Anterior cingulate cortex (tissue), 58 donors: ENCODE measurements at places on chromosomes 6 and 20.

GRCh38 chr20:59777814-59778575 is 155.4 kb downstream of the SYCP2 start:
- no peak for DNase-seq

DNA sequence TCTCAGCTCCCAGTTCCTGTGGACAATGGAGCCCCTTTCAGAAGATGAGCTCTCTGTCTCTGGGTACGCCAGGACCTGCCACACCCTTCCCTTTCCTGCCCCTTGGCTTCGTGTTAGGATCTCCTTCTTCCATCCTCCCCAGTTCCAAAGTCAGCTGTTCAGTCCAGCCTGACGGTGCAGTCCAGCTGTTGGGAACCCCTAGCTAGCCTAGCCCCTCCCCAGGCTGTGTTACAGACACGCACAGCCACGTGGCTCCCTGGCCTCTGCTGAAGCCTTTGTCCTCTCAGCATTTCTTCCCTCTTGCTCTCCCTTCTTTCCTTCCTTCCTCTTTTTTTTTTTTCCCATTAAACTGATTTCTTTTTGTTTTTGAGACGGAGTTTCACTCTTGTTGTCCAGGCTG is 12.4 kb upstream of the TFAP2C start:
- DNase-seq: no peak

DNA sequence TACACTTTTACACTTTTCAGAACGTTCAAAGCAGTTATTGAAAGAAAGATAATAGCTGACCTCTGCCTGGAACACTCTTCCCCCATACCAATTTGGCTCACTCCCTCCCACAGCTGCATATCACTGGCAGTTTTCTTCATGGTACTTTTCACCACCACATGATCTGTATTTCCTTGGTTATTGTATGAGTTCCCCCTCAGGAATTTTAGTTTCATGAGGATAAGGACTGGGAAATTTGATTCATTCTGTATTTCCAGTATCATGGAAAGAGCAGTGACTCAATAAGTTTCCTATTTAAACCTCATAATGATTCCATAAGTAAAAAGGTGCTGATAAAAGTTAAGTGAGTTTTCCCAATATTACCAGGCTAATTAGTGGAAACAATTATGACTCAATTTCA is 16.0 kb downstream of the HTR1B start:
- no peak for DNase-seq

GRCh38 chr6:91240878-91241603 is 654.2 kb upstream of the MAP3K7 start:
- no peak for DNase-seq

DNA sequence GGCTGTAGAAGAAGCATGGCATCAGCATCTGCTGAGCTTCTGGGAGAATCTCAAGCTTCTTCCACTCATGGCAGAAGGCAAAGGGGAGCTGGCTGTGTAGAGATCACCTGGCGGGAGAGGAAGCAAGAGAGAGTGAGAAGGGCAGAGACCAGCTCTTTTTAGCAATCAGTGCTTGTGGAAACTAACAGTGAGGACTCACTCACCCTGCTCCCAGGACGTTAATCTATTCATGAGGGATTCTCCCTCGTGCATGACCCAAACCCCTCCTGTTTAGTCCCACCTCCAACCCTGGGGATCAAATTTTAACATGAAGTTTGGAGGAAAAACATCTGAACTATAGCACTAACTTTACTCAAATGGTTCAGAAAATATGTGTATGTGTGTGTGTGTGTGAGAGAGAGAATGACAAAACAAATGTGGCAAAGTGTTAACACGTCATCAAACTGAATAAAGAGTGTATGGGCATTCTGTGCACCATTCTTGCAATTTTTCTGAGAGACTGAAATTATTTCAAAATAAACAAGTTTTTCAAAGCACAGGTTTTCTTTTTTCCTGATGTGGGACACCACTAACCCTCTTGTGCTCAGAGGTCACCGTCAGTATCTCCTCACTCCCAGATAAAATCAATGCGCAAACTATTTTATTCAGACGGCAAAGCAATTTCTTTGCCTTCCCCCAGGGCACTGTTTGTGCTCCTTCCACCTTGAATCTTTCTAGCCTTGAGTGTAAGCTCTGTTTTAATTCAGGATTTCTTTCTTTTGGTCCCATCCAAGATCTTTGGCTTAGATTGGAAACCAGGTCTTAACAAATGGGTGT is 23.2 kb upstream of the XRN2 start:
- DNase-seq: no peak

DNA sequence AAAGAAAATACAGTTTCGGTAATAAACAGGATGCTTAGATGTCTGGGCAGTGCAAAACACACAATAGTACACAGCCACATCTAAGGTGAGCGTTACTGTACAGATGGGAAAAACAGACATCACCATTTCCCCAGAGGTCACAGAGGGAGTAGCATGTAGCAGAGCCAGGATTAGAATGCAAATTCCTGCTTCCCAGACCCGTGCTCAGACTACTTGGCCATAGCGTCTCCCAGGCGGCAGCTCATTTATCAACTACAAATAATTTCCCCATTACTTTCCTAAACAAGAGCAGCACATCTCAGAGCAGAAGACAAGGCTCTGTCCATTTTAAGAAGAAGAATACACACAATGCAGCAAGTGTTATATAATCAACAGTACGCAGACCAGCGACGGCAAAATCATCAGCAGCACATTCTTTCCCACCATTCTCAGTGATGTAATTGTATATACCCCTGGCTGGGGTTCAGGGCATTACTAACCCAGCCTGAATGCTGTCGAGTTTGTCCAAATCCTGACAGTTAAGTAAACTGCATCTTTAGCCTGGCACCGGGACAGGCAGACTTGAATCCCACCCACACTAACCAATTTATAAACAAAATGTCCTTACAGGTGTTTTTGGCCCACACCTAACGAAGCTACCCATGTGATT is 61.9 kb downstream of the CNKSR3 start:
- no peak for DNase-seq

DNA sequence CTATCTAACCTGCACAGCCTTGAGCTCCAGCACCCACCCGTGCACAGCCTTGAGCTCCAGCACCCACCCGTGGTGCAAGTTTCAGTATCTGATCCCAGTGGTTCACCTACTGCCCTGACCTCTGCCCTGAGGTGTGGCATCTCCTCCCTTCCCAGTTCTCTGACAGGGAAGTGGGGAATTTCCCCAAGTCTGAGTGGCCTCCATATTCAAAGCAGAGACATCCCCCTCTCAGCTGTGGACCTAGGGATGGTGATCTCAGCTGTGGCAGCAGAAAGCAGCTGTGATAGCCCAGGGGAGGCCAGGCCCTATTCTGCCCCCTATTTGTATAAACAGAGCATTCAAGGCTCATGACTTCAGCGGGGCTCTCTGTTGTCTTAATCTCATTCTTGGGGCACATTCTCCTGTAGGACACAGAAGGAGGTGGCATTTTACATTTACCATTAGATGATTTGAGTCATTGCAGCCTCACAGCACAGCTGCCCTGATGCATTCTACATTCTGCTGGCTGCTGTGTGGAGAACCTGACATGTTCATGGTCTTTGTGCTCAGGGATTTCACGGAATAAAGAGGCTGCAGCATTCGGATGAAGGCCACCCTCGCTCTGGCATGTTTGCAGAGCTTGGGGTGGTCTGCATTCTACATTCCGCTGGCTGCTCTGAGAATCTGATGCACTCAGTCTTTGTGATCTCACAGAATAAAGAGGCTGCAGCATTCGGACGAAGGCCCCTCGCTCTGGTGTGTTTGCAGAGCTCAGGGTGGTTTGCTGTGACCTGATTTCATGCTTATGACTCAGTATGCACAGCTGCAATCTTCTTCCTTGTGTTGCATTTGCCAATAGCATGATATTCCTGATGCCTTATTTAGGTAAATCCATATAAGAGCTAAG is 16.9 kb downstream of the GPR31 start:
- no peak for DNase-seq

DNA sequence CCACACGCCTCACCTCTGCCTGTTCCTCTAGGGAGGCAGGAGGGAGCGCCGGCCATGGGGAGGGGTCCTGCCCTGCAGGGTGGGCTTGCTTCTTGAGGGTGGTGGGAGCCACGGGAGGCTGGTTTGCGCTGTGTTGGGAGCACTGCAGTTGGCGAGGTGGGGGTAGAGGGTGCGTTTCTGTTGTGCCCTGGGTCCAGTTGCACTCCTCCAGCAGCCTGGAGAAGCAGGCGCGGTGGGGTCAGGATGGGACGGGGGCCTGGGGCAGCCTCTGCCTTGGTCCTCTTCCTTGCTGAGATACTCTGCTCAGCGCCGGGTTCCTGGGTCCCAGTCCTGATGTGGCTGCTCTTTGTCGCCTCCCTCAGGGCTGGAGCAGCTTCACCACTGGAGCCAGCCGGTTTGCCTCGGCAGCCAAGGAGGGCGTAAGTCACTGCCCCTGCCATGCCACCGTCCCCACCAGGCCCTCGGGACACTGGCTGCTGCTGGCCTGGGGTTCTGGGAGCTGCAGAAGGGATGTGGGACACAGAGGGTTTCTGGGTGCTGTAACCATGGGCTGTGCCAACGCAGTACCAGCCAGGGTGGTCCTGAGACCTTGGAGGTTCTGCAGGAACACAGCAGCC is 8.4 kb downstream of the ARFGAP1 start:
- no peak for DNase-seq

GRCh38 chr6:109769213-109769612 is 78.1 kb downstream of the FIG4 start:
- no peak for DNase-seq

DNA sequence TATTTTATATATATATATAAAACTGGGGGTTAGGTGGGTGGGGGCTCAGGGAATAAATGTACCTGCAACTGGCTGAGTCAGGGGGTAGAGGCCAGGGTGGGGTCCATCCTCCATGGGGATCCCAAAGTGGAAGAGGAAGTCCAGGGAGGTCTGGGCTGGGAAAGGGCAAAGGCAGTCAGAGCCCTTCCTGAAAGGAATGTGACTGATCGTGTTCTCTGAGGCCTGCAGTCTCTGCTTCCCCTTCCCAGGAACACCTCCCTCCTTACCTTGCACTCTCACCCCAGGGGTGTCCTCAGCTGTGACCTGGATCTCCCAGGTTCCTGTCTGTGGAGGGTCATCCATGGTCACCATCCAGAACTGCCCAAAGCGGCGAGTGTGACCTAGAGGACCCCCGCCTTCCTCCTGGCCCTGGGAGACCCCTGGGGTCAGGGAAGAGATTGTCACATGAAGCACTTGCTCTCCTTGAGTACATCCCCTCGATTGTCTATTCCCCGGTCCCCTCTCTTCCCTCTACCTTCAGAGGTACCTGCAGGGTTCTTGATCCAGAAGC is 4.7 kb downstream of the SAPCD1 start:
- no peak for DNase-seq

DNA sequence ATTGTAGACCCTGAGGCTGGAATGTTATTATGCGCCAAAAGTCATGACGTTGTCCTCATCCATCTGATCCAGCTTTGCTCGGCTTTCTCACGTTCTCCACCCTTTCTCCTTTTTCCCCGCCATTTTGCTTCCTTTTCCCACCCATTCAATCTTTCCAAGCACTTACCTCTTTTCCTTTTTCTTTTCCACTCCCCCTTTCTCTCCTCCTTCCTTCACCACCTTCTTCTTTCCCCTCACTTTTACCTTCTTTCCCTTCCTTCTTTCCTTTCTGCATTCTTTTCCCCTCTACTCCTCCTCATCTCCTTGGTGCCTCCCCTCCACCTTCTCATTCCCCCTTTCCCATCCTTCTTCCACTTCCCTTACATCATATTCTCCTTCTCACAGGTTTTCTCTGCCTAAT is 304.8 kb upstream of the TSHZ2 start:
- DNase-seq: no peak

GRCh38 chr6:14614631-14615030 is 497.1 kb downstream of the CD83 start:
- no peak for DNase-seq

DNA sequence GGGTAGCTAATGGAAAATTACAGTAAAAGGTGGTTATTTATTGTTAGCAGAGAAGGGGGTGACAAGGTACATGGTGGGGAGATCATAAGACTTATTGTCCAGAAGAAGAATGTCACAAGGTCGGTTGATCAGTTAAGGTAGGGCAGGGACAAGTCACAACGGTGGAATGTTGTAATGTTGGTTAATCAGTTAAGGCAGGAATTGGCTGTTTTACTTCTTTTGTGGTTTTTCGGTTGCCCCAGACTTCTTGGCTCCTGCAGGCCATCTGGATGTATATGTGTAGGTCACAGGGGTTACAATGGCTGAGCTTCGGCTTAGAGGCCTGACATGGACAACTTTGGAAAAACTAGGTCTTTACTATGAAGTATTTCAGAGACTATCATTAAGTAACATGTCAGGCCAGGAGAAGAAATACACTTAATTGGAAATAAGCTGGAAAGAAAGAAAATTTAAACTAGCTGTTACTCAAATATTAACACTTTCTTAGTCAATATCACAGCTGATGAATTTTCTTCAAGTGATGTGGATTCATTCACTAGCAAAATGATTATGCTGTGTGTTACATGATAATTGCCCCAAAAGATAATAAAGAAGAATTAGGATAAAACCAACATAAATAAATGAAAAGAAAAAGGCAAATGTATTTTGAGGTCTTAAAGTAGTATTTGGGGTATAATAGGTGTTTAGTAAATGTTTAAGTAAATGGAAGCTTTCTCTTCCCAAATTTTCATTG is 4.4 kb downstream of the AIG1 start:
- DNase-seq: no peak

DNA sequence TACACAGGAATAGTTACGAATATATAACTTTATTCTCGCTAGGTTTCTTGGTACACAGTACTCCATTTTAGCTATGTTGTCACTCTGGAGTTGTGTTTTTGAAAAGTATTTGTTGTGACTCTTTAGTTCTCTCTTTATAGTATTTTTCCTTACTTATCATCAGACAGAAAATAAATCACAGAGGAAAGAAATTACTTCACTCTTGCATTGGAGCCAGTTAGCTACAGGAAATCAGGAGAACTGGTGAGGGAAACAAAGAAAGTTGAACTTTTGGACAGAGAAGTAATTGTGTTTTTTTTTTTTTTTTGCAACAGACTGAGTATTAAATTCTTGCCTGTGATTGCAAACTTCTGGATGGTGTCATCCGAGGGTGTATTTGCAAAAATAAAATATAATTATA is 33.9 kb downstream of the DSE start:
- DNase-seq: no peak

DNA sequence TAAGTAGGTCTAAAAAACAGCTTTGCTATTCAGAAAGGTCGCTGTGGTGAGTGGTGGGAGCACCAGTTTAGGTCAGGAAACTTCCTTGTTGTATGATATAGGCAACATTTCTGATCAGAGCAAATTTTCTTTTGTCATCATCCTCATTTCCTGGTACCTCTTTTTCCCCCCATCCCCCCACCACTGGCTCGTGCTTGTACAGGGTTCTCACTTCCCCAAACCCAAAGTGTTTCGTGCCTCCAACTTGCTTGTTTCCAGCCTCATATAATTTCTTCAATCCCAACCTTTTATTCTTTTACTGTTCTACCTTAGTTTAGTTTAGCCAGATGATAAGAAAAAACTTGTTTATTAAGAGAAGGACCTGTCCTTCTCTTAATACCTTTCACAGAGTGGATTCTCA is 209.4 kb upstream of the JAG1 start:
- no peak for DNase-seq

- no peak for DNase-seq
Observed at GRCh38 chr20:9160331-9160730, 91.4 kb downstream of the PLCB4 start.
